Activated CD4-positive, alpha-beta T cell treated with anti-CD3 and anti-CD28 coated beads, Interleukin-2, amount 50 U/mL, for 24 hours (primary cell): ENCODE measurements at places on chromosomes 3 and 15.

DNA sequence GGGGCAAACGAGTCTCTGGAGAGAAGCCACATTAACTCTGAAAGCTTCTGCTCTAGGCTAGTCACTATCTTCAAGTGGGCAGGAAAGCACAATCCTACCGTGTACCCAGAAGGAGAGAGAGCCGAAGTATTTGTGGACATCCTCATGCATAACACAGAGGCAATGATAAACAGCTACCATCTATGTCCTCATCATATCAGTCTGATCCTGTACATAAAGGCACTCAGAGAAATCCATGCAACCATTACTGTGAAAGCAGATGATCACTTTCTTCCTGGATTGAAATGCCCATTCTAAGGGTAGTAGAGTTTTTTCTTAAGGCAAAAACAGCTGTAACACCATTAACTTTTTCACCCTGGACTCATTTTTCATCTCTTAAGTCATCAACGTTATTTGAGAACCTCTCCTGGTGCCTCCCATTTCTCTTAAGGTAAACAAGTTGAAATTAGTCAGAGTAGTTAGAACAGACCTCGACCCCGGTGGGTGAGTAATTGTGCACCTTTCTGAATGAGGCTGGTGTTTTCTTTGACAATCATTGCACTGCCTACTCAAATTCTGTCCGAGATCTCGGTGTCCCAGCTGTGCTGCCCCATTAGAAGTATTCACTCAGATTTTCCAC lies 327.4 kb downstream of the SHQ1 start:
- peak; percentile 66 for DNase-seq

GRCh38 chr3:57968501-57968900 lies 39.7 kb upstream of the FLNB start:
- DNase-seq, result no peak

DNA sequence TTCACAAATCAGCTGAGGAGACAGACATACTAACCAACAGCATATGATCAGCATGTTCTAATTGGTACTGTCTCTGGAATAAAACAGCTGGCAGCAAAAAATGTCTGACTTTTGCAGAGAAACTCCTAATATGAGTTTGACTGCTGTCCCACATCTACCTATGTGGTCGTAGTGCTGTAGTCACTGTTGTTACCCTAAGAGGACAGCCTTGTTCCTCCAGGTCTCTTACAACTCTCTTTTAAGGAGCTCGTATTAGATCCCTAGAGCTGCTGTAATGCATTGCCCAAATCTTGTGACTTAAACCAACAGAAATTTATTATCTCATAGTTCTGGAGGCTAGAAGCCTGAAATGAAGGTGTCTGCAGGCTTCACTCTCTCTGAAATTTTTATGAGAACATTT lies 92.1 kb downstream of the TGFBR2 start:
- DNase-seq, result no peak

DNA sequence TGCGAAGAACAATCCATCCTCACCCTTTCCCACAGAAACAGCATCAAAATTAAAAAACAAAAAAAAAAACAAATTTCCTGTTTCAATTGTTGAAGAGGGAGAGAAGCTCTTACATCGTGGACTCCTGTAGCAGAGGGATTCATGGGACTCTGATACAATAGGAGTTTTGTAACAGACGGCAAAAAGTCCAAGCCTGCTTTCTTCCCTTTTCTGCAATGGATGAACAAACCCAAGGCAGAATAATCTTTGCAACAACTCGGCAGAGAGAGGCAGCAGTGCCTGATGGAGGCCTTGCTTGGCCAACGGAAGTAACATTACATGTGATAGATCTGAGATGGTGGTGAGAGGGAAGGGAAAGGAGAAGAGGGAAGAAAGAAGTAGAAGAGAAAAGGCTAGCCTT lies 26.9 kb downstream of the CCR4 start:
- no peak for DNase-seq

GRCh38 chr15:92709110-92709790 lies 53.7 kb upstream of the FAM174B start:
- no peak for DNase-seq

GRCh38 chr3:155778462-155778861 lies 27.6 kb downstream of the C3orf33 start:
- no peak for DNase-seq

- DNase-seq, result no peak
These were observed 63.3 kb downstream of the KLHL6 start for GRCh38 chr3:183491923-183492848.

- DNase-seq, result no peak
These were observed 3.4 kb downstream of the CCDC13 start for GRCh38 chr3:42769477-42770131.

- no peak for DNase-seq
These were observed 197.0 kb upstream of the CFAP20DC start for GRCh38 chr3:59246719-59247401.

DNA sequence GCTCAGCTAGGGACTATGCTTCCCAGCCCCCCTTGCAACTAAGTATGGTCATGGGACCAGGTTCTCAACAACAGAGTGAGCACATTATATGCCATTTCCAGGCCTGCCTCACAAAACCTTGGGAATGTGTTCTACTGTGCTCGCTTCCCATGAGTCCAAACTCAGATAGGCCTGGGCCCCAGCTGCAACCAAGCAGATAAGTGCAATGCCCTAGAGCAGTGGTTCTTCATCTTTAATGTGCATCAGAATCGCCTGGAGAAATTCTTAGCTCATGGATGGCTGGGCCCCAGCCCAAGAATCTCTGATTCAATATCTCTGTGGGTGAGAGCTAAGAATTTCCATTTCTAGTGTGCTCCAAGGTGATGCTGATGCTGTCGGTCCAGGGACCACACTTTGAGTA lies 27.5 kb upstream of the TBC1D21 start:
- no peak for DNase-seq
